ENCODE measurements at places on chromosomes 16 and 17.

- DNase-seq: no peak
Observed at GRCh38 chr16:2883458-2883908, 468 bp downstream of the FLYWCH2 start.

- DNase-seq: no peak
Observed at GRCh38 chr17:37084372-37084771, 135.6 kb downstream of the AATF start.

DNA sequence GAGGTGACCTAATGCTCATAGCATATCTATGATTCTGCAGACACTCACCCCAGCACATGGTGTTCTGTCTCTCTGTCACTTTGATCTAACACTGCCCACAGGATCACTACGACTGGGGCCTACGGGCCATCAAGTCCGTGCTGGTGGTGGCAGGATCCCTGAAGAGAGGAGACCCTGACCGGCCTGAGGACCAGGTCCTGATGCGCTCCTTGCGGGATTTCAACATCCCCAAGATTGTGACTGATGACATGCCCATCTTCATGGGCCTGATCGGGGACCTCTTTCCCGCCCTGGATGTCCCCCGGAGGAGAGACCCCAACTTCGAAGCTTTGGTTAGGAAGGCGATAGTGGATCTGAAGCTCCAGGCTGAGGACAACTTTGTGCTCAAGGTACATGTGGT, 146.4 kb downstream of the DNAH9 start:
- DNase-seq: no peak

DNA sequence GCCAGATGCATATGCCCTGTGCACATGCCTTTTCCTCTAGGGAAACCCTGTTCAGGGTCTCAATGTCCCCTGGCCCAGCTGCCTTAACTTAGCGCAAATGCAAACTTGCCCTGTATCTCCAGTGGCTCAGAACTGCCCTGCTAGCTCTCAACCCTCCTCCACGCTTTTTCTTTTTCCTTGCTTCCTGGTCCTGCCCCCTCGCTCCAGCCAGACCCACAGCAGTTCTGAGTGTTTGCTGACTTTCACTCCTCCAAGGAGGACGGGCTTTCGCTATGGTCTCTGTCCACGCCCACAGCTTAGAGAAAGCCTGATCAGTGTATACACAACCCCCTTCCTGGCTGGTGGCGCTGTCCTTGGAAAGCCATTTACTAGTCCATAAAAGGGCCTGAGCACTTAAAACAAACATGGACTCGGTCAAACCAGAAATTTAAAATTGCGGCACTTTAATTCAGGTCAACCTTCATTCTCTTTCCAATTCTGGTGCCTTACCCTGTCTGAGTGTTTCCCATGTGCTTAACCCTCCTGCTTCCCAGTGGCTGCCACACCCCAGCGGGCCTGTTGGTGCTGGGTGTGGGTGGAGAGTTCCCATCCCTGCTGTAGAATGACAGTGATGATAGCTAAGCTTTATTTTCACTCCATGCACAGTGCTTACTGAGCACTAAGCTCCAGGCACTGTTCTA, 15.6 kb upstream of the TMEM98 start:
- no peak for DNase-seq

DNA sequence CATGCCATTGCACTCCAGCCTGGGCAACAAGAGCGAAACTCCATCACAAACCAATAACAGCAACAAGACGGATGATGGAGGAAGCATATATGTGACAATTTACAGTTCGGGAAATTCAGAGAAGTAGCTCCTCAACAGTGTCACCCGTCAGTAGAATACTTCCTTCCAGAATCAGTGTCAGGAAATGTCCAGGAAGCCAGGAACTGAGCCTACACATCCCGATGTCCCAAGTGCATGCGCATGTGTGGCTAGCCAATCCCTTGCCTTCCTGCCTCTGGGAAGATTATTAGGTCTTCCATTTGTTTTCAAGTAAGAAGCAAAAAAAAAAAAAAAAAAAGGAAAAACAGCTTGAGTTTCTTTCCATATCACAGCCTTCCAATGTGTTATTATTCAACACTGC, 1.4 kb upstream of the PITPNC1 start:
- DNase-seq: no peak

- DNase-seq: no peak
Observed at GRCh38 chr16:10256784-10257641, 74.8 kb upstream of the GRIN2A start.

DNA sequence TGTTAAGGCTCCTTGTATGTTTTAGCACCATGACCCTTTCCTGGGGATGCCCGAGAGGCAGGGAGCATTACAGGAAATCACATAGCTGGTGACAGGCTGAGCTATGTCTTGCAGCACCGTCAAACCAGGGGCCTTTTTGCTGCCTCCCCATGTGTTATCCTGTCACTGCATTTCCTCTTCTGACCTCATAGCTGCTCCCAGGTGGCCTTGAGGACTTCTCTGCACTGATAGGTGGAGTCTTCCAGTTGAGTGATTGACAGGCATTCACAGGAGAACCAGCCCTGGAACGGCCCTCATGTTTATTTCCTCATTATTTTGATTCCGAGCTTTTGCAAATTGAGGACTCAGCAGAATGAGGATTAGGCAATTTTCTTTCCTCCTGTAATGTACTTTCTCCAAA, 349.6 kb downstream of the HAPSTR1 start:
- DNase-seq: no peak

- DNase-seq: no peak
Observed at GRCh38 chr17:28366605-28367004, 1.6 kb upstream of the SEBOX start.

DNA sequence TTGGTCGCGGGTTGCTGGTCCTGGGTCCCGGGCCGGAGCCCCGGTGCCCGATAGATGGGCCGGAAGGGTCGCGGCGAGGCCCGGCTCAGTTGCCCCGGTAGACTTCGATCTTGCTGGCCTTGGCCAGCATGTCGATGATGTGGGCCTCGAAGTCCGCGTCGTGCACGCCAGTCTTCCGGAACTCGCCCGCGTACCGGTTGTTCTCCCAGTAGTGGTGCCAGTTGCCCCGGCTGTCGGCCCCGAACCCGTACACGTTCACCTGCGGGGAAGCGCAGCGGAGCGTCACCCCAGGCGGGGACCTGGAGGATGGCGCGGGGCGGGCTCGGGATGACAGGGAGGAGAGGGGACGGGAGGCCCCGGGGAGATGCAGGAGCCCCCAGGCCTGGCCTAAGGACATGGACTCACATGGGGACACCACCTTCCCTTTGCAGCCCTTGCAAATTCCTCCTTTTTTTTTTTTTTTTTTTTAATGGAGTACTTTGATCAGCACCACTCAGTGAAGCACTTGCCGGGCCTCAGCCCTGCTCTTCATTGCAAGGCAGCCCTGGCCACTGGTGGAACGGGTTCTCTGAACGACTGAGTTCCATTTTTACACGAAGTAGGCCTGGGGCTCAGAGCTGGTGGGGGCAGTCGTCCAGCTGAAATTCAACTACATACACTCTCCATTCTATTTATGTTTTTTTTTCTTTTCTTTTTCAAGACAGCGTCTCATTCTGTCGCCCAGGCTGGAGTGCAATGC, 35.1 kb downstream of the DDX19A start:
- no peak for DNase-seq

DNA sequence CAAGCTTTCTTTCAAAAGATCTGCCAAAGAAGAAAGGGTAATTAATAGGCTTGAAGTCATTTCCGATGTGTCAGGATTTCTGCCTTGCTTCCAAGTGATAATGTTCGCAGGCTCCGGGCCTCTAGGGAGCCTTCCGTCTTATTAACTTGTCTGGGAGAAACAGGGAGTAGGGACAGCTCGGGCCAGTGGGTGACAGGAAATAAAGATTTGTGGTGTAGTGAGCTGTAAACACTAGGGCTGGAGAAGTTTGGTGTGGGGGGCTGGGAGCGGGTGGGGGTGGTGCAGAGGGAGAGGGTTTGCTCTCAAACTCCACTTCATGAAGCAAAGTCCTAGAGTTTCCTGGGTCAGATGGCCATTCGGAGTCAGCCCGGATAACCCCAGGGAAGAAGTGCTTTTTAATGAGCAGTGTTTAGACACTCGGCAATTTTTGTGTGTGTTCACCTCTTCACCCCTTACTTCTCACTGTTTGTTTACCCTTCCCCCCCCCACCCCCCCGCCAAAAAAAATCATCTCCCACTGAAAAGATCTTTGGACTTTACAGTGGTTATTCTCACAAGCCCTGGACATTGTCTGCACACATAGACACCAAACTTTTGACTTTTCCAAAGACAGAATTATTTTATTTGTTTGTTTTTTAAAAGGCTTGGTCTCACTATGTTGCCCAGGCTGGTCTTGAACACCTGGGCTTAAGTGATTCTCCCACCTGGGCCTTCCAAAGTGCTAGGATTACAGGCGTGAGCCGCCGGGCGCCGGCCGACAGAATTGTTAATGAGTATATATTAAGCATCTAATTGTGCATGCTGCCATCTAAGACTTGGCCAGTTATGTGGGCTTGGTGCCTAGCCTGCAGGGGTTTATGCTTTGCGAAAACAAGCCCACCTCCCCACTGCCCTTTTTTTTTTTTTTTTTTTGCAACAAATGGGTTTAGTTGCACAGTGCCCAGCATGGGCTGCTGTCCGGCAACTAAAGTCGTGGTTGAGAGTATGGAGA, 196.4 kb downstream of the CCDC182 start:
- no peak for DNase-seq

- no peak for DNase-seq
Observed at GRCh38 chr16:90070440-90070839, 6.7 kb downstream of the PRDM7 start.

GRCh38 chr17:12790249-12791106, 1.2 kb downstream of the ARHGAP44 start:
- no peak for DNase-seq

- no peak for DNase-seq
Observed at GRCh38 chr17:63222655-63223054, 223.5 kb downstream of the CYB561 start.

DNA sequence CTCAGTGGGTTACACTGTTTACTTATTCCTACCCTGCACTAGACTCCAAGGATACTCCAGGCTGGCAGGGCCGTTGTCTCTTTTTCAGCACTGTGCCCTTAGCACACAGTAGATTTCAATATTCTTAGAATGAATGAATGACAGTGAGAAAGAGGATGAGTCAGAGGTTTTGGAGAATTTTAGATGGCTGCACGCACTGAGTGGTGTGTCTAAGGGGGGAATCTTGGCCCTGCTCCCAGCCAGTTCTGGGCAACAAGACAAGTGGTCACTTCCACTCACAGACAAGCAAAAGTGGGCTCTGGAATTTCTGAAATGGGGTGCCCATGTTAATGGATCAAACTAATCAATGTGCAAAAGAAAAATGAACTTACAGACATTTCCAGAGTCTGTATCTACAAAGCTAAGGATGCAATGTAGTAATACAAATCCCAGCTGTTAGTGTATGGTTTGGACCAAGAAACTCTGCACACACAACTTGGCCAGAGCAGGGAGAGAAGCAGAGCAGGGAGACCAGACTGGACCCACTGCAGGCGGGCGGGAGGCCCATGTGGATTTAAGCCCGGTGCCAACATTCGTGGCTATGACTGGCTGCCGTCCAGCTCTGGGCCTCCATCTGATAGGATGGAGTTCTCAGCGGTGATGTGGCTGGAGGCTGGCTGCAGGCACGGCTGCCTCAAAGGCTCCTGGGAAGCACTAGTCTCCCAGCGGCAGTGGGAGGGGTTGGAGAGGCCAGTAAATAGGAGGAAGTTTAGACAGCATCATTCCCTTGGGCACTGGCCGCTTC, 95.6 kb upstream of the CDYL2 start:
- DNase-seq: no peak

DNA sequence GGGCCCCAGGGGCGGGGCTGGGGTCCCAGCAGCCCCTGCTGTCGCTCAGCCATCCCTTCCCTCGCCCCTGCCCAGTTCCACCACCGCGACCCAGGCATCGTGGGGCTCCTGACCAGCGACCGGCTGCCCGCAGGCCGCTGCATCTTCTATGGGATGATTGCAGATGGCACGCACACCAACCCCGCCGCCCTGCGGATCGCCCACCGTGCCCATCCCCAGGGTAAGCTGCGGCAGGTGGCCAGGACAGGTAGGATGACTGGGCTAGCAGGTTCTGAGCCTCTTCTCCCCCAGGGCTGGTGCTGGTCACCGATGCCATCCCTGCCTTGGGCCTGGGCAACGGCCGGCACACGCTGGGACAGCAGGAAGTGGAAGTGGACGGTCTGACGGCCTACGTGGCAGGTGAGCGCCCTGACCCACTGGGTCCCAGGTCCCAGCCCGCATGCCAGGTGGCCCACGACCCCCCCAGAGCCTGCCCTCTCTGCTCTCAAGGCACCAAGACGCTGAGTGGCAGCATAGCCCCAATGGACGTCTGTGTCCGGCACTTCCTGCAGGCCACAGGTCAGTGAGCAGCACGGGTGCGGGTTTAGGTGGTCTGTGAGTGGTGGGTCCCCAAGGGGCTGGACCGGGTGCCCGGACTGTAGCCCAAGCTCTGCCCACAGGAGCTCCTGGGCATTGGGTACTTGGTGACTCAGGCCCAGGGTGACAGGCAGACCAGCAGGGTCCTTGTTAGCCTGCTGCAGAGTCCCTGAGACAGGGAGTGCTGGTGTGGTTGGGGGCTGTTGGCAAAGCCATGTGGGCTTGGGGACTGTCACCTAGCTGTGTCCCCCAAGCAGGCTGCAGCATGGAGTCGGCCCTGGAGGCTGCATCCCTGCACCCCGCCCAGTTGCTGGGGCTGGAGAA, 2.8 kb downstream of the CEMP1 start:
- DNase-seq: no peak

- DNase-seq: no peak
Observed at GRCh38 chr17:33073416-33073815, 81.8 kb downstream of the SPACA3 start.
